Neural crest cell (in vitro differentiated cells): ENCODE measurements at places on chromosomes 12 and 14. TPM values are rescaled to one million over a fixed set of nuclear protein-coding genes. Genes with fewer than 3 reads are reported as not detected.

GRCh38 chr12:14614704-14615121, 47.0 kb upstream of the PLBD1 start:
- H3K27me3 ChIP-seq = no peaks in the 10 kb centered on the region
- no peak for DNase-seq
- H3K4me1 ChIP-seq = no peaks in the 10 kb centered on the region
- no peaks in the 10 kb centered on the region for H3K36me3 ChIP-seq
- H3K27ac ChIP-seq = no peak overlapping the region

DNA sequence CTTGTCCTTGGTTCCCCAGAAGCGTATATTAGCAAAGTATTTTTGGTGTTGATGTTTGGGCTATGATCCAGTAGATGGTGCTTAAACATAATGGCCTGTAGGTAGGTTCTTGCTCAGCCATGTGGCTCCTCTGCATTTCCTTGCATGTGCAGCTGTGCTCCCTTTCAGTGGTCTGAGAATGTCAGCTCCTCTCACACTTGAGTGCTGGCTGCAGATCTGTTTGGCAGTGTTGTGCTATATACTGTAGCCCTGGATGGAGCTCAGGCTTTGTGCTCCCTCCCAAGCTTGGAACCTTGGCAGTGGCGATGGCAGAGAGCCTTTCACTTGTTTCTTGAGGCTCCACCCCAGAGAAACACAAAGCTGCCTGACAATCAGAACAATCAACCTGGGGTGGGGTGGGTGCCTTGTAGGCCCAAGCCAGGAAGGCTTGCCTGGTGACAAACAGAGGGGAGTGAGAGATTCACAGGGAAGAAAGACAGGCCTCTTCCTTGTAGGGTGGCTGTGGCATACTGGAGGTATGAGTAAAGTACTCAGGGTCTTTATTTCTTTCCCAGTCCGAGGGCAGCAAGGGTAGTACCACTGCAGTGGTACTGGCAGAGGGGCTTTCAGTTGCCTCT, 255.3 kb downstream of the RAD51B start:
- H3K4me1 ChIP-seq = peaks cover 20% of the 10 kb centered on the region
- no peaks in the 10 kb centered on the region for H3K27me3 ChIP-seq
- no peak overlapping the region for H3K4me3 ChIP-seq
- peaks cover 28% of the 10 kb centered on the region for H3K36me3 ChIP-seq

DNA sequence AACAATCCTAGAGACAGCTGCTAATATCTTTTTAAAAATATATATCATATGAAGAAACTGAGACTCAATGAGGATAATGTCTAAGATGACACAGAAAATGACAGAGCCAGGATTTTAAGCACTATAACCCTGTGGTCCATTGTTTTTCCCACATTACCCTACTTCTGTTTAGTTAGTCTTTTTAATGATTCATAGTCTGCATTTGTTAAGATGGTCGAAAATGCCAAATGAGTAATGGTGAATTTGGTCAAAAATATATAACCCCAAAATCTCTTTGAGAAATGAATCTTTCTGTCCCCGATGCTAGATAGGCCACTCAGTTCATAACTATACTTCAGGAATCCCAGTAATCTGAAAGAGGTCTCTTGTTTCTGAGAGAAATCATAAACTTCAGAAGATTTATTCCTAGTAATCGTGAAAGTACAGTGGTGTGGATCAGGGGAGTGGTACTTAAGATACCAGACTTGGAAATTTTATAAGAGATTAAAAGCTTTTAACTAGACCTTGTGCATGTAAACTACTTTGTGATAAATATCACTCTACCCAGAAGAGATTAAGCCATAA, 10.8 kb downstream of the RTRAF start:
- no peaks in the 10 kb centered on the region for H3K27me3 ChIP-seq
- no peak overlapping the region for H3K4me3 ChIP-seq
- no peak for DNase-seq
- peaks cover 29% of the 10 kb centered on the region for H3K4me1 ChIP-seq

DNA sequence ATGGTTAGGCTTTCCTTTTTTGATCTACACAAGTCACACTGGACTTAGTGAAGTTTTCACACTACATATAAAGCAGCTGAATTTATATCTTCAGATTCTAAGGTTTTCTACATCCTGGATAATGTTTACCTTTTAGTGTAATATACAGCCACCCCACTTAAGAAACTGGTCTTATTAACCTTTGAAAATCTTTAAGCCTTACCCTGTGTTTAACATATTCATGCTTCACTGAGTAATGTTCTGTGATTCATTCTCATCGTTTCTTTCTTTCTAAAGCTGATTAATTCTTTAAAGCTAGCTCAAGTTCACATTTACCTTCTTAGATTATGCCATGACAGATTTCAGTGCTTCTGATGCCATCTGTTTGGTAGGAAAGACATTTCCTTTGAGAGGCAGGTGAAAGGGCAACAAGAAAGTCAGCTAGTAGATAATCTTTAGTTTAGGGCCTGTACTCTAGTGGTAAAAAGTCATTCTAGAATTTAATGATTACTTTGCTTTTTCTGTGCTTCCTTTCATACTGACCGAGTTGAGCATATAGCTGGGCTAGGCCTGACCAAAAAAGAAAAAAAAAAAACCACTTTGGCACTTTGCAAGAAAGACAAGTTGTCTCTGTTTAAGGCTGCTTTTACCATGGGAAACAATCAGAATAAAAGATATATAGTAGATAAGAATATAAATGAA, 690.9 kb upstream of the FBXO33 start:
- H3K27me3 ChIP-seq = no peaks in the 10 kb centered on the region
- H3K27ac ChIP-seq = no peak overlapping the region
- peaks cover 14% of the 10 kb centered on the region for H3K4me1 ChIP-seq
- no peak for DNase-seq

Gene TMEM179
- total RNA-seq = 19.4 and 20.2 TPM in 2 replicates

Gene GRIN2B
- total RNA-seq = 1.0 and 1.1 TPM in 2 replicates
